Fibroblast of the conjunctiva (primary cell): ENCODE measurements at places on chromosomes 1 and 21.

- DNase-seq = peak; percentile 32
Observed at GRCh38 chr21:36065497-36066036, 4.3 kb upstream of the CBR1 start.

DNA sequence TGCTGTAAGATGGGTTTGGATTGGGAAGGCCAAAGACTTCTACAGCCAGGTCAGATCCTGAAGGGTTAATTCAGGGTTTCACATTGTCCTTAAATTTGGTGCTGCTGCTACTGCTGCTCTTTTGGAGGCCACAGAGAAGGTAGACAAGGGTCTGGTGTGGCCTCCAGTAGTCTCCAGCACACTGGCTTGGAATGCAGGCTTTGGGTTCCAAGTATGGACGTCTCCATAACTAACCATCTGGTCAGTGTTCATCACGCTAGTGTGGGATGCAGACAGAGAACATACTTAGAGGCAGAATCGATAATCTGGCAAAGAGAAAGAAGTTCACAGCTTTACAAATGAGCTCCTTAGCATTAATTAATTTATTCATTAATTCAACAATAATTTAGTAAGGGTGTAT, 154.1 kb downstream of the ZBTB18 start:
- no peak for DNase-seq

DNA sequence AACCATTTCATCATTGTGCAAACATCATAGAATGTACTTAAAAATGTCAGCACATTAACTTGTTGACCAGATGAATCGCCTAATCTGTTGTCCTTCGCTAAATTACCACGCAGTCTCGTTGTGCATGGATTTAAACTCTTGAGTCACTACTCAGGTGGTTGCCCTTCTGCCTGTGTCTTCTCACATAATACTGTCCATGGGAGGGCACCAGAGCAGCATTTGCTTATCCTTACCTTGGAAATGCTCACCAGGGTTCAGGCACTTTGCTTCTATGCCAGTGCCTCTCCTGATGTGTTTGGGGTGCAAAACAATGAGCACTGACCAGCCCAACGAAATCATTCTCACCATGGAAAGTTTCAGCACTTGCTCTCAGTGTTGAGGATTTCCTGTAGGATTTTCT, 559.9 kb downstream of the RWDD3 start:
- DNase-seq = no peak

- DNase-seq = no peak
Observed at GRCh38 chr1:221778125-221778524, 36.2 kb upstream of the DUSP10 start.

DNA sequence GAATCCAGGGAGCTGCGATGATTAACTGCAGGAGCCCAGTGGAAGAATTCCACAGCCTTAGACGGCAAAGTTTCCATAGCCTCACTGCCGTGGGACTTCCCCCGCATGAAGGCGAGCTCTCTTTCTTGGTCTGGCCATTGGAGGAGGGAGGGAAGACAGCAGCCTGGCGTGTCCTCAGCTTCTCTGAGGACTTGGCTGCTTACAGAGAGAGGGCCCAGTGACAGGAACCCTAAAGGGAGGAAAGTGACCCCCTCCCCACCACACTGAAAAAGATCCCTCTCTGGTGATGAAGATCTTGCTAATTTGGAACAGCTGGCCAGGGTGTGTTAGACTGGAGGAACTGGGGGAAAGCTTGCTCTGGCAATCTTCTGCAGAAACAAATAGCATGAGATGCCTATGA, 41.0 kb downstream of the ATP2B4 start:
- DNase-seq = no peak

DNA sequence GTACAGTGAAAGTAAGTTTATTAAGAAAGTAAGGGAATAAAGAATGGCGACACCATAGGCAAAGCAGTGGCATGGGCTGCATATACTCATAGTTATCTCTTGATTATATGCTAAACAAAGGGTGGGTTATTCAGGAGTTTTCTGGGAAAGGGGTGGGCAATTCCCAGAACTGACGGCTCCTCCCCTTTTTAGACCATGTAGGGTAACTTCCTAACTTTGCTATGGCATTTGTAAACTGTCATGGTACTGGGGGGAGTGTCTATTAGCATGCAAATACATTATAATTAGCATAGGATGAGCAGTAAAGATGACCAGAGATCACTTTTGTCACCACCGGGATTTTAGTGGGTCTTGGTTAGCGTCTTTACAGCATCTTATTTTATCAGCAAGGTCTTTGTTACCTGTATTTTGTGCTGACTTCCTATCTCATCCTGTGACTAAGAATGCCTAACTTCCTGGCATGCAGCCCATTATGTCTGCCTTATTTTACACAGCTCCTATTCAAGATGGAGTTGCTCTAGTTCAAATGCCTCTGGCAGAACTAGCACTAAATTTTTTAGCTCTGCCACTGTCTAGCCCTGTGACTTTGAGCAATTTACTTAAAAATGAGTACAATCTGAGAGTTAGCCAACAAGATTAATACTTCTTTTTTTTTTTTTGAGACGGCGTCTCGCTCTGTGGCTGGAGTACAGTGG, 110.3 kb upstream of the PALMD start:
- DNase-seq = no peak

DNA sequence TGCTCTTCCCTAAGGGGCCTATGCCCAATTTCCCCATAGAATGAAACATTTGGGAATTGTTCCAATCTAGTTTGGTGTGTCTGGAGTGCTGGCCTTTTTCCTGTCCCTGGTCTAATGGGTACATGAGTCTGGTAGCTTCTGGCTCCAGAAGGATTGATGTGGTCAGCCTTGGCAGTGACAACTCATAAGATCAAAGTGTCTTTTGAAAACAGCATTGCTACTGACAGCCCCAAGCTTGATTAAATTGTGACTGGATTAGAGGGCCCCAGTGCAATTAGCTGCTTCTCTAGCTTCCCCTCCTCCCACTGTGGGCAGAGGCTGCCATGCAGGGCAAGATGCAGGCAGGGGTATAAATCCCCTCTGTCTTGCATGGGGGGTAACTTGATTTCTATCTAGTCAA, 130.9 kb downstream of the UCK2 start:
- DNase-seq = no peak

- no peak for DNase-seq
Observed at GRCh38 chr1:24100945-24101737, 10.8 kb downstream of the MYOM3 start.

DNA sequence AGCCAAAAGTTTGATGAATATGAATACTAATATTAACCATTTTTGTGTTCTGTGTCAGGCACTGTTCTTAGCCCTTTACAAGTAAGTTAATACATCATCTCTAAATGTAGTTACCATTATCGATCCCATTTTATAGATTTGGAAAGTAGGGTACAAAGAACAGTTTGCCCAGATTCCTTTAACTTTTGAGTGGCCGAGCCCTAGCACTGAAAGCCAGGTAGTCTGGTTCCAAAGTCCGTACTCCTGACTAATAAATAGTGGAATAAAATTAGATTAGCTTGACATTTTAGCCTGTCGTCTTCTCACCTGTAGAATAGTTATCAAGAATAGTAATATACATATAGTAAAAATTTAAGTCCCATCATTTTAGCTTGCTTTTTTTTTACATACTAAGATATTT, 70.6 kb downstream of the PTBP2 start:
- DNase-seq = no peak

GRCh38 chr1:94305704-94306103, 68.3 kb upstream of the ARHGAP29 start:
- DNase-seq = no peak

GRCh38 chr1:33165209-33165608, 16.6 kb downstream of the TRIM62 start:
- DNase-seq = no peak

DNA sequence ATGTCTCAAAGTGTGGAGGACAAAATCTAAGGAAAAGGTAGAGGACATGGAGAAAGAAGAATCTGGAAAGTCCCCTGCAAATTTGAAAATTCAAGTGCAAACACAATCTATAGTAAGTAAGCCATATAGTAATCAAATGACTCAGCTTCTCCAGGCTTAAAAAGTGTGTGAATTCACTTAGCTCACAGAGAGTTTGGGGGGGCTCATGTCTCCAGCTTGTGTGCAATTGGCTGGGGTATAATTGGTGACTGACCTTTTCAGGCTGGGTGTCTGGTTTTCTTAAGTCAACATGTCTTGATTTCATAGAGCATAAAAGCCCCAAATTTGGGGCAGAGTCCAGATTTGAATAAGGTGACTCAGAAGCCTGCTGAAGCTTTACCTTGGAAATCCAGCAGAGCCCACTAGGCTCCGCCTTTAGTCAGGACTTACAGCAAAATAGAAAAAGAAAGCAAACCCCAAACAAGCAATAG, 8.6 kb downstream of the CLDN14 start:
- no peak for DNase-seq

DNA sequence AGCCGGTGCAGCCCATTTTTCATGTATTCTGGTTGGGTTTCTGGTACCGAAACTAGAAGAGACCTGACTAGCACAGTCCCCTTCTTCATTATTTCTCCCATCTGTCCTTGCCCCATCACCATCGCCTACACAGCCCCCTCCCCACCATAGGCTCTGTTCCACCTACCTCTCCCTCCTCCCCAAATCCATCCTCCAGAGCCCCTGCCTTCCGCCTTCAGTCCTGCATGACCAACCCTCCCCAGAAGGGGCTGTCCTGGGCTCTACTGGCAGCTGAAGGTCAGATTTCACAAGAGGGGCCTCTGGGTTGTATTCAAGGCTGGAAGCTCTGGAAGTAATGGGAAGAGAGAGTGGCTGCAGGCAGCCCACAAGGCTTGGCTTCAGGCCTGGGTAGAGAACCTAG, 55.2 kb downstream of the SDC3 start:
- no peak for DNase-seq

- DNase-seq = peak; percentile 2
Observed at GRCh38 chr1:72366466-72366865, 84.1 kb upstream of the NEGR1 start.

GRCh38 chr21:33334824-33335223, 10.1 kb downstream of the IFNAR1 start:
- DNase-seq = no peak

- no peak for DNase-seq
Observed at GRCh38 chr1:204419064-204419403, 7.4 kb upstream of the PPP1R15B start.

- no peak for DNase-seq
Observed at GRCh38 chr1:98130408-98130807, 209.6 kb upstream of the DPYD start.

DNA sequence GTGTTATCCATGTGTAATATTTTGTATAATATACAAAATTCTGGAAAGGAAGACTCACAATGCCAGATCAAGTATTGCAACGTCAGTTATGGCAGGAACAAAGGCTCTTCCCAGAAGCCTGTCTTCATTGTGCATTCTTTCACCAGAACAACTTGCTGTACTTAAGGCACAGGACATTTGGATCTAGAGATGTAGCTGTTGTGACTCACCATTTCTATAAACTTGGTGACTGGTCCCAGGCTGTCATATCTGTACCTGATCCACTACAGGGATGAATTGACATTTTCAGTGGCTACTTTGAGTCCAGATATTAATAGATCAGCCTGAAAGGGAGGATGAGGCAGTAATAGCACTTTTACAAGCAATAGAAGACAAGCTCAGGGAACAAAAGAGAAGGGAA, 299.8 kb downstream of the DISC1 start:
- DNase-seq = no peak

DNA sequence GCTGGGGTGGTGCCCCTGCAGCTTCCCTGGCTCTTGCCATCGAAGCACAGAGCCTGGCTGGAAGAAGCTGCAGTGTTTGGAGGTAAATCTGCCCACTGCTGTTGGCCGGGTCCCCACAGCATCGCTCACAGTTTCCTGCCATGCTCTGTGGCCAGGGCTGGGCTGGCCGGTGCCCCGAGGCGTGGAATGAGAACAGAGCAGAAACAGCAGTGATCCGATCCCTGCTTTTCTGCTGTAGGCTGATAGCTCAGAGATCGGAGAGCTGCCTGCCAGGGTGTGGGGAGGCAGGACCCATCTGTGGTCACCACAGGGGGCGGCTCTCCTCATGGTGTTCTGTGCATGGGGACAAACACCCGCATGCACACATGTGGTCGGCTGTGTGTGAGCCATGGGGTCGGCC, 11.5 kb downstream of the SLC45A1 start:
- DNase-seq = no peak

DNA sequence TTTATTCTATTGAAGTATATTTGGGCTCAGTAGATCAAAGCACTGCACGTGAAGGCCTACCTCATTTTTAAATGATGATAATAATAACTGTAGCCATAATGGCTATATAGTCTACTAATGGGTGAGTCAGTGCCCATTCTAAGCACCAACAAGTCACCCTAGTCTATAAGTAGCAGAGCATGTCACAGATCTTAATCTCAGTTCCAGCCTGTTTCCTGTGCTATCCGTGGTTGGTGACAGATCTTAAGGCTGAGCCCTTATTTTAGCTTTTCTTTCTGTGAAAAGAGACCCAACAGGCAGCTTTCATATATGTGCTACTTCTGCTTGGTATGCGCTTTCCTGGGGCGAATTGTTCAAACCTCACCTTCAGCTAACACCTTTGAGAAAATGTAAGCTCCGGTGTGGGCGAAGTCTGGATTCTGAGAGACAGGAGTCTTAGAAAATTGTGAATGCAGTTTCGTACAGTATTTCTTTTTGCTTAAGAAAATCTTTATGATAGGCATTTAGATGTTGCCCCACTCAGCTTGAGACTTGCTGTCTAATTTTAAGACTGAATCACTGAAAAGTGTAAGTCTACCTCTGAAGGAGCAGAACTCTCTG, 59.6 kb downstream of the FMN2 start:
- no peak for DNase-seq

DNA sequence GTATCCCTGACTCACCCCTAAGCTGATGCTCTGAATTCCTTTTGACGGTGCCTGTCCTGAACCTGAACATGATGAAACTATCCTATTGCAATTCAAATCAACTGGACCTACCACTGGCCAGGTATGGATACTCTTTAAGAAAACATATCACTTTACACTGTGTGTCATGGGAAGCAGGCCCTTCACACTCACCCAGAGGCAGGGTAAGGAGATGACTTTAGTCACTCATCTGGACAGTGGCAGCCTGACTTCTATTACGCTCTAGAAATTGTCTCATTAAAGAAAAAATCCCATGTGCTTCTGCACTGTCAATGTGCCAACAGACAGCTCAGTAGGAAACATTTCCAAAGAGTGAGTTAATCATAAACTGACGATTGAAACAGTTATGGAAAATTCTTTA, 94.3 kb downstream of the VAV3 start:
- DNase-seq = peak; percentile 14

- no peak for DNase-seq
Observed at GRCh38 chr1:59143811-59144210, 153.1 kb upstream of the FGGY start.
